Heart right ventricle (tissue), 16 donors: ENCODE measurements at places on chromosomes 12 and 14. TPM values are rescaled to one million over a fixed set of nuclear protein-coding genes. Genes with fewer than 3 reads are reported as not detected.

DNA sequence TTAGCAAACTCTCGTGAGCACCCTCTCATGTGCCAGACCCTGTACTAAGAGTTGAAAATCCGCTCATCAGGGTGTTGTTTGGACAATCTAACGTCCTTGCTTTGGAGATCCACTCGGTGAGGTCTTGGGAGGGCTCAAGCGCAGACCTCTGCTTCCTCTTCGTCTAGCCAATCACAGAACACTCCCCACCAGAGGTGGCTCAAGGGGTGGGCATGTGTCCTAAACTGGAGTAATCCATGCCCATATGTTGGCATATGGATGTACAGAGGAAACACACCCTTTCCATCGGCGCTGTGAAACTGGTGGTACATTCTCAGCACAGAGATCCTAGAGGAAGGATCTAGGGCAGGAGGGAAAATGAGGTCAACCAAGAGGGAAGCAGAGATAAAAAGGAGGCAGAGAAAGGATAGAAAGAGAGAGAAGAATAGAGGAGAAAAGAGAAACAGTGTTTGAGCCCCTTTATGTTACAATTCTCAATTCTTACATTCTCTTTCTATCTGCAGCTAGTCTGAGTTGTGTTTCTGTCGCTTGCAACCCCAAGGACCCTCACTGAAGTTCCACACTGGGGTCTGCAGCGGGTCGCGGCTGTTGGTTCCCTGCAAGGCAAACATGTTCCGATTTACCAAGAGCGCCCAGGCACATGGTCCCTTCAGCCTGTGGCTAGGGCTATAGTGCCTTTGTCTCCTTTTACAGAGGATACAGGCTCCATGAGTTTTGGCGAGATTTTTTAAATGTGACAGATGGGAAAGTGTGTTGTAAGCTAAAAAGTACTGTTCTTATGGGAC is 40.5 kb downstream of the DLK1 start:
- DNase-seq, result no peak
- no peak overlapping the region for H3K27ac ChIP-seq
- no peaks in the 10 kb centered on the region for H3K36me3 ChIP-seq
- peaks cover 24% of the 10 kb centered on the region for H3K27me3 ChIP-seq
- H3K4me3 ChIP-seq, result no peak overlapping the region

- no peaks in the 10 kb centered on the region for H3K4me1 ChIP-seq
- H3K4me3 ChIP-seq, result no peak overlapping the region
- H3K27ac ChIP-seq, result no peak overlapping the region
- no peaks in the 10 kb centered on the region for H3K36me3 ChIP-seq
- no peaks in the 10 kb centered on the region for H3K27me3 ChIP-seq
- no peak for DNase-seq
These were observed 523.4 kb downstream of the FSCB start for GRCh38 chr14:43983721-43984120.

Gene TRPV4
- total RNA-seq, result 1.0 TPM

Gene LRCOL1
- total RNA-seq, result not detected

Gene ANKS1B
- total RNA-seq, result 2.8 TPM

Gene ESPL1
- total RNA-seq, result 0.34 TPM

Gene GALNT6
- total RNA-seq, result 1.7 TPM

Gene CARMIL3
- total RNA-seq, result not detected

Gene FOXG1
- not detected for total RNA-seq

Gene PAPLN
- total RNA-seq, result 1.3 TPM

Gene SLC4A8
- total RNA-seq, result 0.33 TPM
